Germinal center (tissue), 1 donor: ENCODE measurements at places on chromosomes 13 and 19.

DNA sequence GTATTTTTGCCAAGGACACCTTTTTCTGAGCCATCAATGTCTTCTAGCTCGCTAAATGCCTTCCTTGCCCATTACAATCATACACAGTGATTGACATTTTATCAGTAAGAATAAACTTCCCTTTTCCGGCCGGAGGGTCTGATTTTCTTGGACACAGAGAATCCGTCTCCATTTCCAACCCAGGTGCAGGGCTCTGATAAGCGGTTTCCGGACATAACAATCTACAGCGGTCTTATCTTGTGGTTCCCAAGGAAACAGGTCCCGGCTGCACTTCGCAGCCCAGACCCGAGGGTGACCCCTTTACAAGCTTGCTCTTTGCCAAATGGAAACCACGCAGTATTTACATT lies 5.1 kb upstream of the ZNF77 start:
- DNase-seq: no peak

- no peak for DNase-seq
These were observed 137.9 kb downstream of the MTUS2 start for GRCh38 chr13:28958018-28958417.

- no peak for DNase-seq
These were observed 5.9 kb downstream of the B3GNT8 start for GRCh38 chr19:41421314-41421713.

DNA sequence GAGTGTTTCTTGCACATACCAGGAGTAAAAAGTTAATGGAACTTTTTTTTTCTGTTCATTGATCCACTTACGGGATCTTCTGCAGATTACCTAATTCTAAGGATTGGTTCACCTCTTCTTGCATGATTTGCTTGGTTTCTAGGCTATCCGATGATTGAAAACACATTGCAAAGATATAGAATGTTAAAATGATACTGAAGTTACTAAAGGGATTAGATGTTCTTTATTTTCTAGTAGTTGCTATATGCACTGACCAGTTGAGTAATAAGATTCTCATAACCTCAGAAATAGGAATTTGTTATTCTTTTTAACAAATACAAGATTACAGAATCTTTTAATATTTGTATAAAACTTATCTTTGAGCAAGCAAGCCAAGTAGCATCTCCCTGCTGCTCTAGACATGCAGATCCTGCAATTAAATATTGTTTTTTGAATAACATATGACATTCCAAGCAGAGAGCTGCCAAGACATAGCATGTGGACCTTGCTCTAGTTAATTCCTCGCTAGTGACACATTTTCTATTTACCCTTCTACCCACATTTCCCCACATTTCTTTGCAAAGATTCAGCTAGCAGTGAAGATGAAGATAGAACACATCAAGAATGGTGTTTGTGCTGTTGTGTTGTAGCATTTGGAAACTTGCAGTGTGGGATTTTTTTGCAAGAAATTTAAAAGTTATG lies 51.7 kb upstream of the RNF113B start:
- DNase-seq: no peak

DNA sequence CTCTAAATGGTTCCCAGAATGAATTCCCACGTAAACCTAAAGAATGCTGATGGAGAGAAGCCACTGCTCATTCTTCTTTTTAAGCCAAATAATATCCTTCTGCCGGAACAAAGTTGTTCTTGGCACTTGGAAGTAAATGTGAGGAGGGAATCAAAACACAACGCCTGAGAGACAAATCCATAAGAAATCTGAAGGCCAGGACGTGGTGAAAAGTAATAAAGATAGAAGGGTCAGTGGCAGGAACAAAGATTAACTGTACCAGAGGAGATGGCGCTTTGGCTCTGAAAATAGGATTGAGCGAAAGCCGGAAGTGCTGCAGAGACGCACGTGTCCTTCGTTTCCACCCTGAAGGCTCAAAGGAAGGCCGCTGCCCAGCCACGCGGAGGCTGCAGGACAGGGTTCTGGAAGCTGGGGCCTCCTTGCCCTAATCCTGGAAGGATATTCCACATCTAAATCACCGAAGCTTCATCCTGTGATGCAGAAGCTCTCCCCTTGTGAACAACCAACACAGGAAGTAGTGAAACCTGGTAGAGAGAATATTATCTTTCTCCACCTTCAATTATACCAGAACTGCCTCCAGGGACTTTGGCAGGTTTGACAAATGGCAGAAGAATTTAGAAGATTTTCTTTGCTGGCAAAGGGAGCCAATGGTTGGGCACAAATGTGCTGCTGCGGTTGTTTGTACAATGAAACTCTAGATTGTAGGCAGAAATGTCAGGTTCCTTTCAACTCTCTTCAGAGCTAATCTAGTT lies 214.6 kb upstream of the SERP2 start:
- DNase-seq: no peak

DNA sequence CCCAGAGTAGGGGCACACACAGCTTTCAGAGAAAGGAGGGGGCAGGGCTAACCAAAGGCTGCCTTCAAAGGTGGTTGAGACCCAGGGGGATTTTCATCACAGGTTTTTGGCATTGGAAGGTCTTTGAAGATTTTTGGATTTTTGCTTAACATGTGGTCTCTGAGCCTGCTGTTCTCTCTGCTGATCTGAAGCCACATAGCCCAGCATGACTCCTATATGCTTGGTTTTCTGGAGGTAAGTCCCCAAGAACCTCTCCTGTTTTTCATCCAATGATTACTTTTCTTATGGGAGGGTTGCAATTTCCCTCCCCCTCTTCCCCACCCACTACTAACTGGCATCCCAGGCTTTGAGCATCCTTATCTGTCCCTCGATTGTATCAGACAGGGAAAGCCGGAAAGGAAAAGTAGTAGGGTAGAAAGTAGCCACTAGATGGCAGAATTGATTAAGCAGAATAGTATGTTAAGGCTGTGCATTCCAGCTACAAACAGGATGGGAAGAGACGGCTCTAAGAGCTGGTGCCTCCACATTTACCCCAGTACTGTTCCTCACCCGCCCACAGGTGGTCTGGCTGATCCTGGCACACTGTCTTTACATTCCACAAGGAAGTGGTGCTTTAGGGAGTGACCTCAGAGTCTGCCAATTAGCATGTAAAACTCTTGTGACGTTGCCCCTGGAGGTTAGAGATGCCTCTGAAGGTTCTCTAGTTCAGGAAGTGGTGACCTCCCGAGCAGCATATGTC lies 218.9 kb upstream of the EDNRB start:
- DNase-seq: peak; percentile 25

- DNase-seq: no peak
These were observed 482.3 kb upstream of the ZNF507 start for GRCh38 chr19:31863122-31863521.

DNA sequence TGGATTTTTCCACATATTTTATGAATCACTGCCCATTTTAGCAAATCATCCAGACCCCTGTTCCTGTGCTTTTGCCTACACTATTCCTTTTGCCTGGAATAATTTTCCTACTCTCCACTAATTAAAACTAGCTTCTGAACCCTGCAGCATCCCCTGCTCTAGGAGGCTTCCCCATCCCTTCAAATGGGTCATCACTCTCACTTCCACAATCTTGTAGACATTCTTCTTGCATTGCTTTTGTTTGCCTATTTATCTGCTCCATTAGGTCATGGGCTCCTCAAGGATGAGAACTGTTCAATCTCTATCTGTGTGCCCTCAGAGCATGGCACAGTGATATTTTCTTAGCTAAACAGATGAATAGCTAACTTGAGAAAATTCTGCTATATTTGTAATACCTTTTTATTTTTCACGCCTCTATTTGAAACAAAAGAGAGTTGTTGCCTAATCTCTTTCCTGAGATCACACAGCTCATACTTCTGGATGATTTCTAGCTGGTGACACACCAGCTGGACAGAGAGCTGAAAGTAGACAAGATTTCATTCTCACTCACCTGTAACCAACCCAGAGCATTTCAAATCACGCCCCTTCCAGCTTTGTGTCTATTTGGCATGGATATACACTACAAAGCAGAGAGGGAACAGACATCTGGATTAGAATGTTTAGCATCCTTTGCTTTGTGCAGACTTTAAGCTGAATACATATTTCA lies 466.0 kb downstream of the FOXO1 start:
- DNase-seq: peak; percentile 33

DNA sequence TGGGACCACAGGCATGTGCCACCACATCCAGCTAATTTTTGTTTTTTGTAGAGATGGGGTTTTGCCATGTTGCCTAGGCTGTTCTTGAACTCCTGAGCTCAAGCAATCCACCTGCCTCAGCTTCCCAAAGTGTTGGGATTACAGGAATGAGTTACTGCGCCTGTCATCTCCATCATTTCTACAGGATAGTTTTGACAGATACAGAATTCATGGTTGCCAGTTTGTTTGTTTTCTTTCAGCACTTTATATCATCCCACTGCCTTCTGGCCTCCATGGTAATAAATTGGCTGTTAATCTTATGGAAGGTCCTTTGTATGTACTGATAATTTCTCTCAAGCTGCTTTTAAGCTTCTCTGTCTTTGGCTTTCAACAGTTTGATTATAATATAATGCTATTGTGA lies 165.2 kb downstream of the RNF17 start:
- no peak for DNase-seq

GRCh38 chr13:28755546-28755870 lies 36.7 kb upstream of the SLC46A3 start:
- DNase-seq: no peak

DNA sequence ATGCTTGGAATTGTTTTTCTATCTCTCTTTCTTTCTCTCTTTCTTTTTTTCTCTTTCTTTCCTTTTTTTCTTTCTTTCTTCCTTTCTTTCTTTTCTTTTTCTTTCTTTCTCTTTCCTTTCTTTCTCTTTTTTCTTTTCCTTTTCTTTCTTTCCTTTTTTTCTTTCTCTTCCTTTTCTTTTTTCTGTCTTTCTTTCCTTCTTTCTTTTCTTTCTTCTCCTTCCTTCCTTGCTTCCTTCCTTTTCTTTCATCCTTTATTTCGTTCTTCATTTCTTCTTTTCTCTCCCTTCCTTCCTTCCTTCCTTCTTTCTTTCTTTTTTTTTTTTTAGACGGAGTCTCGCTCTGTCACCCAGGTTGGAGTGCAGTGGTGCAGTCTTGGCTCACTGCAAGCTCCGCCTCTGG lies 1.9 kb upstream of the MEX3D start:
- no peak for DNase-seq

- no peak for DNase-seq
These were observed 420.4 kb upstream of the GPC6 start for GRCh38 chr13:92806215-92806614.

GRCh38 chr19:18507021-18507726 lies 14.7 kb downstream of the ELL start:
- no peak for DNase-seq

DNA sequence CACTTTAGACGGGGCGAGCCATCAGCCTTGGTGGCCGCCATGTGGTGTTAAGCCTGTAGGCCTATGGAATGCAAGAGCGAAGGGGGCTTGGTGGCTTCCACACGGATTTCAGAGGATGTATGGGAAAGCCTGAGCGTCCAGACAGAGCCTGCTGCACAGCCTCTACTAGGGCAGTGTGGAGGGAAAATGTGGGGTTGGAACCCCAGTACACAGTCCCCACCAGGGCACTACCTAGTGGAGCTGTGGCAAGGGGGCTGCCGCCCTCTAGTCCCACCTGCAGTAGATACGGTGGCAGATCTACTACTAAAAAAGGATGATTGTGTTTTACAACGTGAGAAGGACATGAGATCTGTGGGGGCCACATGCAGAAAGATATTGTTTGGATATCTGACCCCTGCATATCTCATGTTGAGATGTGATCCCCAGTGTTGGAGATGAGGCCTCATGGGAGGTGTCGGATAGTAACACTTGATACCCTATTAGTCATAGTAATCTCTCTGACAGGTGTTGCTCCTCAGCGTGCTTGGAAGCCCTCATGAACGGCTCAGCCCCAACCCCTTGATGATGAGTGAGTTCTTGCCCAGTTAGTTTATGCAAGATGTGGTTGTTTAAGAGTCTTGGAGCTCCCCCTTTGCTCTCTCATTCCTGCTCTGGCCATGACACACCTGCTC lies 45.6 kb downstream of the LHFPL6 start:
- DNase-seq: no peak

DNA sequence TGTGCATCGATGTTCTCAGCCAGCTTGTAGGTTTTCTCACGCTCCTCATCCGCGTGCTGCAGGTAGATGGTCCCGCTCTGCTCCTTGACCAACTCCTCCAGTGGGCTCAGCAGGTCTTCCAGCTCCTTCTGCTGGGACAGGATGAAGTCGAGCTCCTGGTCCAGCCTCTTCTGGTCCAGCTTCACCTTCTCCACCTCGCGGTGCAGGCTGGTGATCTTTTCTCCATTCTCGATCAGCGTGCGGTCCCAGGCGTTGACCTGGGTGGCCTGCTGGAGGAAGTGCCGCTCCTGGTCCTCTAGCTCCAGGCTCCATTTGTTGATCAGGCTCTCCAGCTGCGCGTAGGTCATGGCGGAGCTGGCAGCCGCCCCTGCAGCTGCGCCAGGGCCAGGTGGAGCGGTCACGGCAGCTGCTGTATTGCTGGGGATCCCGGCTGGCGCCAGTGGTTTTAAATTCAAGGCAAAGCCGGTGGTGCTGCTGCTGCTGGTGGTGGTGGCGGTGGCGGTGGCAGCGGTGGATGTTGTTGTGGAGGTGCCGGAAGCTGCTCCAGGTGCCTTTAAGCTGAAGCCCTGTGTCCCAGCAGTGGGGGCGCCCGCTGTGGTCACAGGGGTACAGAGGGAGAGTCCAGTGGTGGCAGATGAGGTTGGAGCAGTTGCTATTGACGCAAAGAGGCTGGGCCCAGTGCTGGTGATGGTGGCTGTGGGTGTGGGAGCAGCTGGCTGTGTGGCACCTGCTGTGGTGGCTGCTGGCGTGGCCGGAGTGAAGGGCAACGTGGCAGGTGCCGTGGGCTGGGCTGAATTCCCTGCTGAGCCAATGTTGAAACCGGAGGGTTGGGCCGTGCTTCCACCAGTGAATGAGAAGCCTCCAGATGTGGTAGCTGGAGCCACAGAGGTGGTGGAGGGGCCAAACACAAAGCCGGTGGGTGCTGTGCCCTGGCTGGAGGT lies 12.1 kb upstream of the IL4I1 start:
- no peak for DNase-seq

DNA sequence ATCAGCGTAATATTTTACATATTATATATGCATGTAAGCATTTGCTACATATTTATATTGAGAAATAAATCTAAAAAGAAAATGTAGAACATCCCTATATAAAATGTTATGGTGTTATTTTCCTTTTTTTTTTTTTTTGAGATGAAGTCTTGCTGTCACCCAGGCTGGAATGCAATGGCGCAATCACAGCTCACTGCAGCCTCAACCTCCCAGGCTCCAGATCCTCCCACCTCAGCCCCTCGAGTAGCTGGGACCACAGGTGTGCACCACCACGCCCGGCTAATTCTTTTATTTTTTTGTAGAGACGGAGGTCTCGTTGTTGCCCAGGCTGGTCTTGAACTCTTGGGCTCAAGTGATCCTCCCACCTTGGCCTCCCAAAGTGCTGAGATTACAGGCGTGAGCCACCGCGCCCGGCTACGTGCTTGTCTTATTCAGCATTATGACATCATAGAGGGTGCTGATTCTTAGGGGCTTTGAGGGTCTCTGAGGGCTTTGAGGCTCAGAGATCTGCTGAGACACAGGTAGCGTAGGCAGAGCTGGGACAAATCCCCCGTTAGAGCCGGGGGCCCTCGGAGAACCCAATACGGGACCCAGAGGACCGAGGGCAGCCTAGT lies 101.9 kb downstream of the GADD45B start:
- no peak for DNase-seq
